ENCODE measurements at places on chromosomes 16 and 17.

DNA sequence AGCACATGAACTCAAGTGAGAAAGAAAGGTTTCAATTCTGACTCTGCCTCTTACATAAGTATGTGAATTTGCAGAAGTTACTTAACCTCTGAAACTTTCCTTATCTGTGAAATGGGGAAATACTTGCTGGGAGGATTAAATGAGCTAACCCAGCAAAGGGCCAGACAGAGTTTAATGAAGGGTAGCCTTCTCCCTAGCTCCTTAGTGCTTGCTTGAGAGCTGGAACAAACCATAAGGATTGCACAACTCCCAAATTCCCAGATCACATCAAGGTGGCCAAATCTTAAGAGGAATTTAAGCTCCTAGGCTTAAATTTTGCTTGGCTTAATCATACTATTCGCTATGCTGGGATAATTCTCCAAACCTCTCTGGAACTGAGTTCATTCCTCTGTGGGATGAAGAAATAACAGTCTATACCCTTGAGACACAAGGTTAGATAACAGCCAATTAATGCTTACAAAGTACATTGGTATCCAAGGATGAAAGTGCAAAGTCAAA lies 11.8 kb upstream of the WSB1 start:
- no peak for DNase-seq

DNA sequence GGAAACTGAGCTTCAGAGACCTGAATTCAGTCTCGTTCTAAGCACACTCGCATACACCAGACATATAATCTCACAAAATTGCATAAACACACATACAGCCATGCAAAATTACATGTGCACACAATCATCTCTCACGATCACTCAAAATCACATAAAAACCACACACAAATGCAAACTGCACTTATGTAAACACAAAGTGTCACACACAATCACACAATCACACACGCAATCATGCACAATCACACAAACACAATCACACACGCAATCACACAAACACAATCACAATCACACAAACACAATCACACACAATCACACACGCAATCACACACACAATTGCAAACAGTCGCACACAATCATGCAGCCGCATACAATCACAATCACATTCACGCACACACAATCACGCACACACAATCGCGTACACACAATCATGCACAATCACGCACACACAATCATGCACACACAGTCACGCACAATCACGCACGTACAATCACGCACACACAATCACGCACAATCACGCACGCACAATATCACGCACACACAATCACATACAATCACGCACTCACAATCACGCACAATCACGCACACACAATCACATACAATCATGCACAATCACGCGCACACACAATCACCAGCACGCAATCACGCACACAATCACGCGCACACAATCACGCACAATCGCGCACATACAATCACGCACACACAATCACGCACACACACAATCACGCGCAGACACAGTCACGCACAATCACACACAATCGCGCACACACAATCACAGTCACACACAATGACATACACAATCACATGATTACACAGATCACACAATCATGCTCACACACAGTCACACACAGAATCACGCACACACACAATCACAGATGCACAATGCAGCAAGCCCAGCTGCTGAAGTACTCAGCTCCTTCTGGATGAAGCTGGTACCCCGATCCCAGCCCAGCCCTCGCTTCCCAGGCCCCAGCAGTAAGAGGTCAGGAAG lies 45.6 kb downstream of the ZDHHC7 start:
- DNase-seq, result no peak

DNA sequence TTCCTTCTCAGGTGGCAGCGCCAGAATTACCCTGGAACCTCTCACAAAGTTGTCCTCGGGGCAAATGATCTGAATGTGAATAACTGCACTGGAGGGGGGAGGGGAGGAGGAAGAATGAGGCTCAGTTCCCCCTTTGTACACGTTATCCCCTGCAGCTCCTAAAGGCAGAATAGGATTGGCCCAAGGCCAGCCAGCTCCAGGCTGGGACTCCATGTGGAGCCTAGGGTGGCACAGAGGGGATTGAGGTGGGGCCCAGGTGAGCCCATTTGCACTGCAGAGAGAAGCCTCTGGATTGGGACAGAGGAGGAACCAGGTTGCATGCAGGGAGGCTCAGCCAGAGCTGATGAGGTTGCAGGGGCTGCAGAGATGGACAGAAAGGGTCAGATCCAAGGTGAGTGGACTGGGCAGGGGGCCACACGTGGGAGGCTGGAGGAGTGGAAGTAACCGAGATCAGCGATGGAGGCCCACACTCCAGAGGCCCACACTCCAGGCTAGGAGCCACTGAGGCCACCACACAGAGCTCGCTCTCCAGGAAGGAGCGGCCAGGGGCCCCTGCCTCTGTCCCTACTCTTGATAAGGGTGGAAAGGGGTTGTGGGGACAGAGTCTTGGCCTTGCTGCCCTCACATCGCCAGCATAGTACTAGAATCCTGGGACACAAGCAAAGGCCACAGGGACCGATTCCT lies 78.6 kb downstream of the RBFOX3 start:
- DNase-seq, result no peak

DNA sequence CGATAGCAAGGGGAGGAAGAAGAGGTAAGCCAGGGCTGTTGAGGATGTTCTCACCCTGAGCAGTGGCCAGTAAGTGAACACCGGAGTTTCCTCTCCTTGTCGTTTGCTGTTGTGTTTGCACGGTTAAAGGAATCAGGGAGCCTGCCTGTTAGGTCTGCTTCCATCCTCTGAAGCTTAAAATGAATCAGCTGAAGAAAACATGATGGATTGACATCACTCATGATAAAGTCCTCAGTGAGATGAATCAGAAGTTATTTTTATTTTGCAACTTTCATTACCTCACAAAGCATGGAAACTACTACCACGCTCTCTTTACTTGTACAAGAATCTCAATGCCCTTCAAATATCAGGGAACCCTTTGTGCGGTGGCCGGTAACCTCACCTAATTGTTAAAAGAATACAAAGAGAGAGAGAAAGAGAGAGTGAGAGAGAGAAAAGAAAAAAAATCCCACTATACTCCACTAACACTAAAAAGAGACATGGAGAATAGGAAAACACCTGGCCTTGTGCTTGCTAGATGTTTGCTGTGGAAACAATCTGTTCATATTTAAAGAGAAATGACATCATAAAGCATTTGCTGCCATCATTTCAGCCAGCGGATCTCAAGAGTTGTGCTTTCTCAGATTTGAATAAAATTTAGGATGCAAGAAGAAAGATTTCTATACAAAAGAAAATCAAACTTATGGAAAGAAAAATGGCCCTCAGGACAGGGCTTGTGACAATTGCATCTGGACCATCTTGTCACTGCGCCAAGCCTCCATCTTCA lies 441.6 kb upstream of the SALL1 start:
- DNase-seq, result no peak

- DNase-seq, result no peak
Observed at GRCh38 chr17:50689251-50689650, 18.5 kb downstream of the ANKRD40 start.

- no peak for DNase-seq
Observed at GRCh38 chr17:79852748-79853147, 13.5 kb upstream of the CBX4 start.

- no peak for DNase-seq
Observed at GRCh38 chr16:2024032-2024420, 2.7 kb upstream of the NHERF2 start.

GRCh38 chr17:72987166-72987565 lies 105.3 kb downstream of the SLC39A11 start:
- DNase-seq, result no peak

GRCh38 chr16:89065458-89065822 lies 28.2 kb upstream of the ACSF3 start:
- no peak for DNase-seq

DNA sequence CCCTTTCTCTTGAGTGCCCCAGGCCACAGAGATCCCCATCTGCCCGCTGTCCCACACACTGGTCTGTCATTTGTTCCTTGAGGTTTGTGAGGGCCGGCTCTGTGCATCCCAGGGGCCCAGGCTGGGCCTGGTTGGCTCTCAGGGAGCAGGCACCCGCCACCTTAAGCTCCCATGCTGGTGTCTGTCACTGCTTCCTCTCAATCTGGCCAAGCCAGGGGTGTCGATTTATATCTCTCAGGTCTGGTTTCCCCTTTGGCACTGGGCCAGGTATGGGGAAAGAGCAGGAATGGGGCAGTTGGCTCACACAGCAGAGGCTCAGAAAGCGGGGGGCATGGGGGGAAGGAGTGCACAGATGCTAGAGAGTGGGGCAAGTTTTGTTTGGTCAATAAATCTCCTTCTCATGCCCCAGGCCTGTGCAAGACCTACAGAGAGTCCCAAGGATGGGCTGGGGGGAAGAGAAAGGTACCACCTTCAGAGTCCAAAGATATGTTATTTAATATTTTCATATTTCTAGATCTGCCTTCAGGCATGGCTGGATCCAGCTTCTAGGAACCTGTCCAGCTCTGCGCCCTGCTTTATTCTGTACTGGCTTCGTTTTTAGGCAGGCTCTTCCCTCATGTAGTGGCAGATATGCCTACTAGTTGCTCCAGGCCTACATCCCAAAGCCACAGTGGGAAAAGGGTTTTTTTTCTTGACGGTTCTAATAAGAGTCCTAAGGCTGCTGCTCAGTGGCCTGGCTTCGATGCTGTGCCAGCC lies 34.3 kb downstream of the IL4R start:
- no peak for DNase-seq

DNA sequence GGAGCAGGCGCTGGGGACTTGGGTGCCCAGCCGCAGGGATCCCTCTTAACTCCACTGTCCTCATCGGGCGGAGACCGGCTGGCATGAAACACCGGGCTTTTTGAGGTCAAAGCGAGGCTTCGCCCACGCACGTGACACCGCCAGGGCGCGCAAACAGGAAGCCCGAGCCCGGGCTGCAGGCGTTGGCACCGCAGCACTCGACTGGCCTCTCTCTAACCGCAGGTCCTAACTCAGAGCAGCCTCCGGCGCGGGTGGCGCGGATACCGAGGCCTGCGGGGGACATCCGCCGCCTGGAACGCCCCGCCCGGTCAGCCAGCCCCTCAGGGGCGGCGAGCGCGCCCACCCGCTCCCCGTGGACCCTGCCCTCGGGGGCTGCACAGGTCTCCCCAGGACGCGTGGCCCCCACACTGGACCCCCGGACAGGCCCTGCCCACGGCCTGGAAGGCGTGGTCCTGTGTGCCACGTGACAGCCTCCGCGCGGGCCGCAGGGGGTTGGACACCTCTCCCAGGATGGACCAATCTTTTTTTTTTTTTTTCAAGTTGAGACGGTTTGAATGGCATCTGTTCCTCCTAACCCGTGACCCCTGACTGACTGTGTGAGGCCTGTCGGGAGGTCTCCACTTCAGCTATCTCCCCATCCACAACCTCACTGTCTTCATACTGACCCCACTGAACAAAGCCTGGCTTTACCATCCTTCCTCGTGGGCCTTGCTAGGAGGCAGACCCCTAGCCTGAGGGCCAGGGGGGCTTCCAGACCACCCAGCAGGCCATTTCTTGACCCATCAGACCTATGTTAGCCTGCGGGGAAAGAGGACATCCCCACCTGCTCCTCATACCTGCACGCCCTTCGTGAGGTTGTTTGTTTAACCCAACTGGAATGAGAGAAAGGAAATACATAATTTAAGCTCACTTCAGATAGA lies 8.4 kb upstream of the SLC47A2 start:
- DNase-seq, result peak; percentile 14

GRCh38 chr16:72313903-72314302 lies 141.9 kb upstream of the PMFBP1 start:
- DNase-seq, result no peak

- DNase-seq, result no peak
Observed at GRCh38 chr17:34172390-34172918, 82.6 kb upstream of the CCL2 start.

DNA sequence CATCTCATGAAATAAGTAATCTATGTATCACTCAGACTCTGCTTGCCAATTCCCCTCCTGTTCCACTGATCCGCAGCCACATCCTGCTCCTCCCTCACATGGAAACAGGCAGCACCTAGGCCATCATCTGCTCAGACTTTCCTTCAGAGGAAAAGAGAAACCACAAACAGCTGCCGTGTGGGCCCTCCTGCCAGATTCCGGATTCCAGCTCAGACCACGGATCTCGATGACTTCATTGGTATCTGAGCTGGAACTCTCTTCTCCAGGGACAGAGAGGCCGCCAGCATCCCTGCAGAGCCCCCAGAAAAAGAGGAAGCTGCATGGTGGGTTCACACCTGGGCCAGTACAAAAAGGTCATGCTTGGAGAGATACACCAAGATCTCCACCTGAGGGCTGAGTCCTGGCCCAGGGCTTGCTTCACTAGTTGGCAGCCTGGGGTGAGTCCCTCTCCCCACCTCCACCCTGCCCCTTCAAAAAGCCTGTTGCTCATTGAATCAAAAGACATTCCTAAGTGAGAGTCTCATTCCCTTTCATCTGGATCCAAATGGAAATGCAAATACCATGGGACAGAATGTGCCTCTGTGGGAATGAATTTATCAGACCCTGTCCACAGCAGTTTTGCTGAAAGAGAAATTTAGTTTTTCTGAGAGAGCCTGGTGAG lies 47.2 kb downstream of the HOXB1 start:
- DNase-seq, result no peak

GRCh38 chr16:75017670-75018525 lies 19.1 kb downstream of the ZNRF1 start:
- no peak for DNase-seq

DNA sequence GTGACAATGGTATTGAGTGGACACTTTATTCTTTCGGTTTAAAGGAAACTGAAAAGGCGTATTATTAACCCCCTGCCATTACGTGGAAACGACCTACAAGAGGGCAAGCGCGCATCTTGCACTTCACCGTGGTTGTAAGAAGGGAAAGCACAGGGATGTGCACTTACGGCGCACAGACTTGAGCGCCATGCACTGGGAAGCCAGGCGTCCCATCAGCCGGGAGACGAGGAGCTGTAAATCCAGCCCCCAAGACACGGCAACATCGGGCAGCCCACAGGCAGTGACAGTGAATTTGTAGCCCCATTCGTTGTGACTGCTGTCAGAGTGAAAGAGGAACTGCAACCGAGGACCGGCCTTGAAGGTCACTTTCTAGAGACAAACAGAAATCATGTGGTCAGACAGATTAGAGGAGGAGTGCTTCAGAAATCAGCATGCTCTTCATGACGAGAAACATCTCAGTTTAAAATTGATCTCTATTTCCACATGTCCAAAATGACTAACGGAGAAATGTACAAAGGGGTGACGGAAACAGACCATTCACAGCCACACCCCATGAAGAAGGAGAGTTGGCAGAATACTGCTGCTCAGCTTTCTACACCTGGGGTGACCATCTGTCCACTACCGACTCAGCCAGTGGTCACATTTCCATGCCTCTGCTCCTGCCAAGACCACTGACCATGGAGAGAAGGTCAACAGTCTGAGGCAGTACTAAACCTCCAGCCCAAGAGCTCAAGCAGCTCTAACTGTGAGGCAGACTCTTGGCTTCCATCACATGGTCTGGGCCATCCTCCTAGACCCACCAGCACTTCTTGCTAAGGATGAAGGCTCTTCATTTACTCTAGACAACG lies 68.6 kb downstream of the ZZEF1 start:
- DNase-seq, result no peak

Measured in stimulated activated CD8-positive, alpha-beta memory T cell treated with anti-CD3 and anti-CD28 coated beads, Interleukin-7, amount 100 ng/mL, for 24 hours (primary cell).